ENCODE measurements at places on chromosomes 16 and 17.

- DNase-seq = peak; percentile 38
Observed at GRCh38 chr17:2828397-2829038, 32.3 kb downstream of the RAP1GAP2 start.

DNA sequence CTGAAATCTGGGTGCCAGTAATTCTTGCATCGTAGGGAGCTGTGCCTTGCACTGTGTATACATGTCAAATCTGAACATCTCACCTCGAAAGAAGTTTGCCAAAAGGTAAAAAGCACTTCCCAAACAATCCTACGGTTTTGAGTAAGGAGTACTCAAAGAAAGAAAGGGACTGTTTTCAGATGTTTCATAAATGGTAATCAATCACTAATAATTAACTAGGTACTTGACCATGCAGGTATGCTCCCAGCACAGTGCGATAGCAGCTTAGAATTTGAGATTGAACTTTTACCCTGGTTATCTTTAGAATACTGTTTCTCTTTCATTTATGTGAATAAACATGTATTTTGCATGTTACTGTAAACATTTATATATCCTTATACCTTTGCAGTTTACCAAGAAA, 39.0 kb downstream of the PRKCA start:
- no peak for DNase-seq

GRCh38 chr17:8067806-8068205, 19.7 kb downstream of the ALOX12B start:
- no peak for DNase-seq

DNA sequence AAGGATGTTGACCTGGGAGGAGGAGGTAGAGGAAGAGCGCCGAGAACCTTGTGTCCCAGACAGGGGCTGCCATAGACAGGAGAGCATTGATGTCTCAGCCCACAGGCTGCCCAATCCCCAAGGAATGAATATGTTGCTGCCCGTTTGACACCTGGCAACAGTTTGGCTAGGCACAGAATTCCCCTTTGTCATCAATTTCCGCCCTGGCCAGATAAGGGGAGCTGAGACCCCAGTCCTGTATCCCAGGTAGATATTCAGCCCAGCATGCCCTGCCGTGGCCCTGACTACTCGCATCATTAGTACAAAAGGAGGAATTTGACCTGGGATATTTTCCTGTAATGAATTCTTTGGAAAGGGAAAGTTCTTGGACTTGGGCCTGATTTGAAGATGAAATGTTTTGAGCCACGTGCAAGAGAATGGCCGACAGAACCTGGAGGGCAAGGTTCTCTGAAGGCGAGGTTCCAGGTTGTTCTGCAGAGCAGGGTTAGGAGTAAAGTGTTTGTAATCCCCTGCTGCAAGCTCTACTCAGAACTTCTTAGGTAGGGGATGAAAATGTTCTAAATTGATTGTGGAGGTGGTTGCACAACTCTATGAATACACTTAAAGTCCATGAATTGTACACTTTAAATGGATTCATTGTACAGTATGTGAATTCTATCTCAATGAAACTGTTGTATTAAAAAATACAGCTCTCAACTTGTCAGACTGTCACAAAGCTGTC, 108.8 kb downstream of the SOCS1 start:
- DNase-seq = no peak

GRCh38 chr16:77132051-77132618, 58.9 kb upstream of the MON1B start:
- no peak for DNase-seq

- DNase-seq = no peak
Observed at GRCh38 chr17:9205520-9206409, 184.5 kb downstream of the NTN1 start.

GRCh38 chr16:30369091-30369937, 980 bp downstream of the TBC1D10B start:
- DNase-seq = no peak

DNA sequence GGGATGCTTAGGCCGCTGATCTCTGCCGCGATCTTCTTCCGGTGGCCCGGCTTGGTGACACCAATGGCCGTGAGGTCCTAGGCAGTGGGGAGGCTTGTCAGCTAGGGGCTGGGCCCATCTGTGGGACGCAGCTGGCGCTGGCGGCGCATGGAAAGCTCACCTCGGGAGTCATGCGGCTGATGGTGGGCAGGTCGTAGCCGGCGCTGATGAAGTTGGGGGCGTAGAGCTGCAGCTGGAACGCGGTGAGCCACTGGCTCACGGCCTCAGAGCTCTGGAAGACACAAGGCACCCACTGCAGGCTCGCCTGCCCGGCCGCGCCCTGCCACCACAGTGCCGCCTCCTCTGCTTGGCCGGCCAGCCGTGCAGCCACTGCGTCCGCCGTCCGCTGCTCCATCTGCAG, 12.7 kb downstream of the CASKIN1 start:
- peak; percentile 64 for DNase-seq

DNA sequence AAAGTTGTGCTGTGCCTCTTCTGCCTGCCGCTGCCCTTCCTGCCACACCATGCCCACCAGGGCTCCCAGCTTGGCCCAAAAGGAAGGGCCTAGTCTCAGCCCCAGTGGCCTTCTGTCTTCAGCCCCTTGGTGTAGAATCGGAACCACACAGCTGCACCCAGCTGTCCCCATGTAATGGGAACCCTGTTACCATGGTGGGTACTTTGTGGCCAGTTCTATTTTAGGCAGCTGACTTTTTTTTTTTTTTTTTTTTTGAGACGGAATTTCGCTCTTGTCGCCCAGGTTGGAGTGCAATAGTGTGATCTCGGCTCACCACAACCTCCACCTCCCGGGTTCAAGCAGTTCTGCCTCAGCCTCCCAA, 163.3 kb upstream of the GSE1 start:
- DNase-seq = no peak

GRCh38 chr16:88936556-88937205, 40.3 kb downstream of the CBFA2T3 start:
- DNase-seq = no peak

GRCh38 chr16:23947838-23948237, 112.1 kb downstream of the PRKCB start:
- no peak for DNase-seq

DNA sequence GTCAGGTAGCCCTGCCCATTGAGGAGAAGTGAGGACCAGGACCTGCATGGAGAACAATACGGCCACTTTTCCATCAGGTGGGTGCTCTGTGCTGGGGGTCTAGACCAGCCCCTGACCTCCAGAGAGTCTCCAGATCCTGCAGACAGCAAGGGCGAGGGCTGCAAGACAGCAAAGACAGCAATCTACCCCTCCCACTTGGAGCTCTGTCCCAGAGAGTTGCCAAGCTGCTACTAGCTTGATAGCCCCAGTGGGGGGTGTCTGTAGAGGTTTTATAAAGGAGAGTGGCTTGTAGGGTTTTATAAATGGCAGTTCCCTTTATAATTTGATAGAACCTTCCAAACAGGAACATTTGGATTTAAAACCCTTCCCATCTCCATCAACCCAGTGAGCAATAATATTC, 16.7 kb upstream of the SLFN11 start:
- no peak for DNase-seq

DNA sequence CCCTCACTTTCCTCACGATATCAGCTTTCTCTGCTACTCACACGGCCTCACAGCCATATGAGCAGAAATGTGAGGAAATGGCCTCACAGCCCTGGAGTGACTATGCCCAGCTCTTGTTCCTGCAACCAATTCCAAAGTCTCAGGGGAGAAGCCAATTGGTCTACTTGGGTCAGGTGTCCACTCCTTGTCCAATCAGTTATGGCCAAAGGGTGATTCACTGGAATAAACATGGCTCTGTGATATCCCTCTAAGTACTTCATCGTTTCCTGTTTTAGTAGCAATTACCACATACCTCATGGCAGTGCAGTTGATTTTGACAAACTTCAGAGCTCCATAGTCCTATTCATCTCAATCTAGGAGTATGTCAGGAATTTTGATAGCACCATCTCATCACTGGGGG, 195.4 kb downstream of the KATNIP start:
- no peak for DNase-seq

DNA sequence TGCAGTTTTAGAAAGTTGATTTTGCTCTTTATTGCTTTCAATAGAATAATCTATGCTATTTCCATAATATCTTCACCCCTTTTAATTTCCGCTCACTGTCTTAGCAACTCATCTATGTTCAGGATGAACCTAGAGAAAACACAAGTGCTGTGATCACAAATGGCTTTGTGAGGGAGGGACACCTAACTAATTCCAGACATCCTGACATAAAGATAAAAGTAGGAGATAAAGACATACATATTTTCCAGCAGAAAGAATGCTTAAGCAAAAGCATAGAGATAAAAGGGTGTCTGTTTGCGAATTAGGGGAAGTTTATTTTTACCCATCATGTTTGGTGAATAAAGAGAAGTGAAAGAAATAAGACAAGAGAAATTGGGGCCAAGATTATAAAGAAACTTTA, 254.2 kb downstream of the KCNJ2 start:
- DNase-seq = no peak

DNA sequence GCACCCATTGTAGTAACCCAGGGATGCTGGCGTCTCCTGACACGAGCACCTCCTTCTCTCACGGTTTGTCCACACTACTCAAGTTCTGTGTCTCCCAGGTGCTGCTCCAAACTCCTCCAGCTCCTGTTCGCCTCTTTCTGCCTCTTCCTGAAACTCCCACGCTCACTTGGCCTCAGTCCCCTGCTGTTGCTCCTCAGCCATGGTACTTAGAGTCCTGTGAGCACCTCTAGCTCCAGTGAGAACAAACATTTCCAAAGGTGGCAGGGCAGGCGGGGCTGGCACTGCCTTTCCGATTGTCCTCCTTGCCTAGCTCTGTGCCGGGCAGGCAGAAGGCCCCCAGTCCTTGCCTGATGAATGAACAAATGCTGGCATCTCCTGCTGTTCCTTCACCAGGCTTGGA, 146.1 kb downstream of the SDK2 start:
- no peak for DNase-seq

DNA sequence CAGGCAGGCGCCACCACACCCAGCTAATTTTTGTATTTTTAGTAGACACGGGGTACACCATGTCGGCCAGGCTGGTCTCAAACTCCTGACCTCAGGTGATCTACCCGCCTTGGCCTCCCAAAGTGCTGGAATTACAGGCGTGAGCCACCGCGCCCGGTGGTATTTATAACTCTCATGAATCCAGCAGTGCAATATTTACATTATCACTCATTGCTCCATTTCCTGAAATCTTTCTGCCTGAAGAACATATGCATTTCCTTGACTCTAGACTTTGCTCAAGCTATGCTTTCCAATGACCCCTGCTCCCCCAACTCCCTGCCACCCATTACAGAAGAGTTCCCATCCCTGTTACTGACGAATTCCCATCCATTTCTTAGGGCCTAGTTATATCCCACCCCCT, 19.7 kb upstream of the NDUFAB1 start:
- no peak for DNase-seq

- no peak for DNase-seq
Observed at GRCh38 chr17:44473367-44473766, 29.8 kb downstream of the GPATCH8 start.

DNA sequence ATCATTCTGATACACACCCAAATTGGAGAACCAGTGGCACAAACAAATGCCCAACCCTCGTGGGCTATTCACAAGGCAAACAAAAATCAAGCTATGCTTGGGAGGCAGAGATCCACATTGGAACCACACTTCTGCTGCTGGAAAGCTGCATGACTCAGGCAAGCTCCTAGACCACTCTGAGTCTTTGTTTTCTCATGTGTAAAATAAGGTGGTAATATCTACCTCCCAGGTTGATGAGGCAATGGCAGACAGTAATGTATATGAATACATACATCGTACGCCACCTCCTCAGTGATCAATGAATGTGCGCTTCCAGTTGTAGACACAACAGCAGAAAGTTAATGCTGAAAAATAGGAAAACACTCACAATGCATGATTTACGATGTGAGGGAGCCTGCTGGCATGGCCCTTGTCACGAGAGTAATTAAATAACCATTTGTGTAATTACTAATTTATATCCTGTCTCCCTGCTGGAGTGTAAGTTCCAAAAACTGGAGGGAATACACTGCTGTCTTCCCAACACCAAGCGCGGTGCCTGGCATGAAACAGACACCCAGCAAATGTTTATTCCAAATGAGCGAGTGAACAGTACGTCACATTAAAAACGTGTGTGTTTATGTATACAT, 69.9 kb upstream of the HSBP1 start:
- DNase-seq = no peak

GRCh38 chr17:21278450-21279197, 5.9 kb upstream of the MAP2K3 start:
- DNase-seq = no peak

DNA sequence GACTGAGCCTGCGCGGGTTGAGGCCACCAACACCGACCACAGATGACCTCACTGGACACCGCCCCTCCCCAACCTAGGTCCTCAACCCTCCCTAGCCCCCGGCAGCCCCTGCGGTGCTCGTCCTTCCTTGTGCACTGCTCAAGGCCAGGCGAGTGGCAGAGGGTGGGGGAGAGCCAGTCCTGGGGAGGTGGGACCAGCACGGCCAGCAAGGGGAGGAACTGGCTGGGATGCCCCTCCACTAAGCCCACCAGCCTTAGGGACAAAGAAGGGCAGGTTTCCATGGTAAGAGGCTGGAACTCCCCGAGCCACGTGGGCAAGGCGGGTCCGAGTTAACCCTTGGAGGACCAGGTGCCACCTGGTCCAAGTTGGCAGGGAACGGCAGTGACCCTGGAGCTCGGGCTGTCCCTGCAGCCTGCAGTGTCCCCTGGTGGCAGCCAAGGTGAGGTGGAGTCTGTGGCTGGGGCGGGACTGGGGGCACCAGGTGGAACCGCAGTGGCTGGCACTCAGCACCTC, 9.2 kb downstream of the FSCN2 start:
- DNase-seq = peak; percentile 27

GRCh38 chr16:66278111-66278531, 88.4 kb upstream of the CDH5 start:
- DNase-seq = no peak

- no peak for DNase-seq
Observed at GRCh38 chr17:58394534-58395223, 22.7 kb downstream of the RNF43 start.

DNA sequence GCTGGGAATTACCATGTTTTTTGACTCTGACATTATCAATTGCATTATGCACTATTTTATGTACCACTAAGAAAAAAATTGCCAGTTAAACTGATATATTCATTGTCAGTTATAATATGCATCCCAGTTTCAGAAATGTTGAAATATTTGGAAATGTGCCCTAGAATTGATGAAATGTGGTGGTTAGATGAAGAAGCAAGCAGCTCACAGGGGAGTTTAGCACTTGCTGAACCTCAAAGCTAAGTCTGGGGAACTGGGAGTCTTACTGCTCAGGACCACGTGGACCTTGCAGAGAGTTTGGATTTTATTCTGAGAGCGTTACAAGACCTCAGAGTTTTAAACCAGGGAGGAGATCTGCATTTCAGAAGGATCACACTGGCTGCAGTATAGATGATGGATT, 67.9 kb downstream of the TNRC6C start:
- DNase-seq = no peak
